ENCODE measurements at places on chromosomes 2 and 18. TPM values are rescaled to one million over a fixed set of nuclear protein-coding genes. Genes with fewer than 3 reads are reported as not detected.

DNA sequence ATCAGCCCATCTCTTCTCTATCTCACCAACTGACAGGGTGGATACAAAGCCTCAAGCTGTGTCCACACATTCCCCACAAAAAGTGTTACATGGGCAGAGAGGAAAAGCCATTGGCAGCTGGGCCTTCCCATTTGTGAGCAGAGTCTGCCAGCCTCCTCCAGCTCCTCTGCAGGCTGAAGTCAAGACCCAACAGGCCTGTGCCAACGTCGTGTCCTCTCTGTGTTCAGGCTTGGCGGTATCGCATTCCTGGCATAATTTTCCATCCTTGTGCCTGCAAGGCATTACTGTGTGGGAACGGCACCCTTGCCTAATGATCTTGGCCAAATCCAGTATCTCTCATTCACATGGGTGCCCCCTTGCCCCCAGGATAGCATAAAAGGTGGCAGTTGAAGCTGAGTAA lies 41.5 kb upstream of the APCDD1 start:
- DNase-seq = no peak

Gene PHOSPHO2
- 27.7 TPM for total RNA-seq

- DNase-seq = no peak
These were observed 567 bp downstream of the PCYOX1 start for GRCh38 chr2:70258532-70258875.

DNA sequence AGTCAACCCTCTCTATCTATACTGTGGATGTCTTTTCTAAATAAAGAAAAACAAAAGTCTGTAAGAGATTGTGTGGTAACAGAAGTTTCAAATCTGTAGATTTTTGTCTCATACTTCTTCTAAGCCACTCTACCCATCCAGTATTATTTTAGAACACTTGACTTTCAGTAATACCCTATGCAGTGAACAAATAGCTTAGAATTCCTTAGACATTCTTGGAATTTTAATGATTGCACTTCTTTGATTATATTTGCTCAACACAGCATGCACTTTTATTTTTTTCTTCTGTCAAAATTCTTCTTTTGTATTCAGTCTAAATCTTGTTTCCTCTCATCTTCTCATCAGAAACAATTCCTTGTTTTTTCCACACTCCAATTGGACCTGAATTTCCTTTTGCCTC lies 1080.2 kb downstream of the SUCLG1 start:
- no peak for DNase-seq

DNA sequence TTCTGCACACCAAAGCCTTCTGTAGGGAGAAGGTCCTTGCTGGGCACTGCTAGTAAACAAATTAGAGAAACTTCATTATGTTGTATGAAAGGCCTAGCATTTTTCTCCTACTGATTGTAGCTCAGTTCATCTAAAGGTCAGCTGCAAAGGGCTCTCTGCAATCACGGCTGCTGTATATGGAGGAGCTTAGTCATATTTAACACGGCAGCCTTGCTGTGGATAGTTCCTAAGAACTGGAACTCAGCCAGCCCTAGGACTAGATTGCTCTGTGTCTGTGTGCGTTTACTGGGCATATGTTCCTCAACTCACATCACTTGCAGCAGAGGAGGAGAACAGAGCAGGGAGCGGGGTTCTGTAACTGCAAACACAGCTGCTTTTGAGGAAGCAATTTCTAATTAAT lies 1103.9 kb upstream of the KLHL29 start:
- no peak for DNase-seq

DNA sequence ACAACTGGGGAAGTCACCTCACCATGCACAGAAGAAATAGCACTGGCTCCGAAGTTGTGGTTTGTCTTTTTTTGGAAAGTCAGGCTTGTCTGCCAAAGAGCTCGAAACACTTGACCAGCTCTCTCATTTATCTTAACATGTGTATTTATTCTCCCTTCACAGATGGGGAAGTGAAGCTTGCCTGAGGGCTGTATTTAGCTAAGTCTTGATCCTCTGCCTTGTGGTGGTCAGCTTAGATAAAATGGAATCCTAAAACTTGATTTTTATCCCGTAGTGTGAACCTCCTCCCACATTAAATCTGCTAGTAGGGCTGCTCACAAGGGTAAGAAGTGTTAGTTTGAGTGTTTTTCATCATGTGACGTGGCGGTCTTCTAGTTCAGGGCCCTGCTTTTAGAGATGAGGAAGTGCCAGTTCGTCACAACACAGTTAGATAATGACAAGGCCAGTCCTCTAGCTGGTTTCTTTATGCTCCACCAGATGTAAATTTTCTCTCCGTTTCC lies 89.7 kb downstream of the TMEM247 start:
- DNase-seq = no peak

Gene LOXHD1
- 4.0 TPM for total RNA-seq

Gene CAVIN2
- 58.9 TPM for total RNA-seq

- no peak for DNase-seq
These were observed 121.0 kb upstream of the SLC39A10 start for GRCh38 chr2:195535911-195536522.

DNA sequence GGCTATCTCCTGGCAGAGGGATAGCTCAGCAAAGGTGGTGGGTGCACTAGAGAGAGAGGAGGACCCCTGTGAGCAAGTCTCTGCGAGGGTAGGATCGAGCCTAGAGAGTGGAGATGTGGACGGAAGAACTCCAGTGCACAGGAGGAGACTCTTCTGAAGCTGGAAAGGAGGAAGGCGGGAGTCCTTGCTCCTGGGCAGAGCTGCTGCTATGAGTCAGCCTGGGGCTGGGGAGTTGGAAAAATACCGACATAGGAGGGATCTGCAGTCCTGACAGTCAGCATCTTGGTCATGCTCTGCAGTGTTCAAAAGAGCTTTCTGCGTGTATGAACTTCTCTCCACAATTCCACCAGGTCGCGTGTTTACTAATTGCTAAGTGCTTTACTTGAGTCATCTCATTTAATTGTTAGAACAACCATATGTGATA lies 233.8 kb downstream of the LDLRAD4 start:
- no peak for DNase-seq

Gene C1QL2
- not detected for total RNA-seq

Gene METAP1D
- total RNA-seq = 8.5 TPM

- no peak for DNase-seq
These were observed 455.8 kb downstream of the SETBP1 start for GRCh38 chr18:45136381-45137086.

Gene TEX44
- not detected for total RNA-seq

Gene TSPYL6
- total RNA-seq = 0.32 TPM

Gene SNED1
- total RNA-seq = 52.2 TPM

DNA sequence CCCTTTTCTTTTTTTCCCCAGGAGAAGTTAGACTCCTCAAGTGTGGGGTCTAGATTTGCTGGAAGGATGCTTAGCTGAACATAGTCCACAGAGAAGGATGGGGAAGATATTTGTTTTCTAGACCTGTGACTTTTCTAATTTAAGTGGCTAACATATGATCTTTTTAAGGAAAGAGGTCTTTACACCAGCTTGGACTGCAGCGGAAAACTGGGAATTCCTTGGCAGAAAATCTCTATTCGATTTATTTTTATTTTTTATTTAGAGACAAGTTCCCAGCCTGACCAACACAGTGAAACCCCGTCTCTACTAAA lies 148.4 kb downstream of the MYCN start:
- no peak for DNase-seq

DNA sequence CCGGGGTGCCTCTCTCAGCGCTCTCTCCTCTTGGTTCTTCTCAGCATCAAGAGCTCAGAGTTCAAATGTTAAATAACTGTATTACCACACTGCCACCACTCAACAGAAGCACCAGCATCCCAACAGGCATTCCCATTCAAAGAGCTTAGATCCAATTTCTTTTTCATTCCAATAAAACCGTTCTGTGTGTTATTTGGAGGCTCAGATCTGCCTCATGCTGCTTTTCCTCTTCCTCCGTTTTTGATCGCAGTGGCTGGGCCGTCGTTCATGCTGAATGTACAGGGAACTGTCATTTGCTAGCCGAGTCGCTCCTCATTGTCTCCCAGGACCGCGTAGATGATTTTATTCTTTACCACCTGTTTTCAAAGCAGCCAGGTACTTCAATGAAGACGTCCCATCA lies 798.9 kb upstream of the SALL3 start:
- no peak for DNase-seq

DNA sequence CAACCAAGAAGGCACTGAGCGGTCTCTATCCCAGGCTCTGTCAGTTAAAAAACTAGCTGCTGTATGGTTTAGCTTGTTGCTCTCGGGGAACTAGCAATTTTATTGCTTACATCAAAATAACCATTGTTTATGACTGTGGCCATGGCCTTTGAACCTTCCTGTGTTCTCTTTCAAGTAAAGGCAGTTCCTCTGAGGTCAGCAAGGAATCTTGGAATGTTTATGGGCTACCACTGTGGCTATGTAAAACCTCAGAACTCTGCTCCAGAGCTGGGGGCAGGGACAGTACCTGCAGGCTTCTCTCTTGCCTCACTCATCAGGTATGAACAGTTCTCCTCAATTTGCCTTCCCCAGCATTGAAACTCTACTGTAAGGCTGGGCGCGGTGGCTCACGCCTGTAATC lies 416.0 kb upstream of the NETO1 start:
- no peak for DNase-seq

- no peak for DNase-seq
These were observed 224.9 kb upstream of the BOD1L2 start for GRCh38 chr18:56921896-56922480.
